ENCODE measurements at places on chromosomes 3 and 15.

DNA sequence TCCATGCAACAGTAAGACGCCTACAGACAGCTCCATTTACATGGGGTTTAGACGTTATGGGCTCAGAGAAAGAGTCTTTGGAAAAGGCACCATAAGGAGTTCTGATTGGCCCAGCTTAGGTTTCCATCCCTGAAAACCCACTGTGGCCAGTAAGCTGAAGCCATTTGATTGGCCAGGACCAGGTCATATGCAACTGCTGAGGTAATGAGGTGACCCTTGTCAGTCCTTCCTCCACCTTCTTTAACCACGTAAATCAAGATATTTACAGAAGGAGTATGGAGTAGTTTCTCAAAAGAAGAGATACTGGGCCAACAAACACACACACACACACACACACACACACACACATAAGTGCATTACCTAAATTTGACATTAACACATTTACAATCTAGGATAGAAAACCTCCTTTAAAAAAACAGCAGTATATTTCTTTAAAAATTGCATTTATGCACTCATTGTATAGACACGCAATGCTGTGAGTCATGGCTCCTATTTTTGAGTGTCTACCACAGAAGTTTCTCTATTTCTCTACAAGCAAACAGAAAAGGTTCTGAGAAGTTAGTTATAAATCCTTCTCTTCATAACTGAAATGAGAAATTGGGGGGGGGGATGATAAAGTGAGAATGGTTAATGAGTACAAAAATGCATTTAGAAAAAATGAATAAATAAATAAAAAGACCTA, 16.3 kb upstream of the MB21D2 start:
- DNase-seq = no peak

DNA sequence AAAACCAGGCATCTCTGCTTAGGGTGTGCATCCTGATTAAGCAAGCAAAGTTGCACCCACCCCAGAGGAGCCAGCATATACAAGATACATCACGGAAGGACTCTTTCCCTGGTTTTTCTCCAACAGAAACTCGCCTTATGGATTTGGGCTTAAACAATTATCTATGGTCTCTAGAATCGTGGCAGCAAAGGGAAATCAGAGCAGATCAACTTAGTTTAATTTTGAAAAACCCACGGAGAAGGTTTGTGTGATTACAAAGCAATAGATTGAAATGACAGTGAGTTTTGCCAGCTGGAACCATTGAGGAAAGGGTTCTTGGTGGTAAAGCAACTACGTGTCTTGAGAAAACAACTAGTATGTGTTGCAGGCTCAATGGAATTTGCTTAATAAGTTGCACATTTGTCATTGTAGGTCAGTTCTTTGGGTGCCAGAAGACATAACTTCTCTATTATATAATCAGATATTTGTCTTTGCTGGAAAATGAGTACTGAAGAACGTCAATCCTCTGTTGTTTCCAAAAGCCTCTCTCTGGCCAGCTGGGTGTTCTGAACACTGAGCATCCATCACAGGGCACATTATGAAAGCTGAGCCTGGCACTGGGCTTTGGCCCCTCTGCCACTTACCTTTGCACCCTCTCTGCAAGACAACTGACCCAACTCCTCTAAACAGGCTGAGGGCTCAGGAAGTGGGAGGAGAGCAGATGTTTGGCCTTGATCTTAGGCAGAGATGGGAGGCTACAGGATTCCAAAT, 75.7 kb upstream of the FBN1 start:
- no peak for DNase-seq

DNA sequence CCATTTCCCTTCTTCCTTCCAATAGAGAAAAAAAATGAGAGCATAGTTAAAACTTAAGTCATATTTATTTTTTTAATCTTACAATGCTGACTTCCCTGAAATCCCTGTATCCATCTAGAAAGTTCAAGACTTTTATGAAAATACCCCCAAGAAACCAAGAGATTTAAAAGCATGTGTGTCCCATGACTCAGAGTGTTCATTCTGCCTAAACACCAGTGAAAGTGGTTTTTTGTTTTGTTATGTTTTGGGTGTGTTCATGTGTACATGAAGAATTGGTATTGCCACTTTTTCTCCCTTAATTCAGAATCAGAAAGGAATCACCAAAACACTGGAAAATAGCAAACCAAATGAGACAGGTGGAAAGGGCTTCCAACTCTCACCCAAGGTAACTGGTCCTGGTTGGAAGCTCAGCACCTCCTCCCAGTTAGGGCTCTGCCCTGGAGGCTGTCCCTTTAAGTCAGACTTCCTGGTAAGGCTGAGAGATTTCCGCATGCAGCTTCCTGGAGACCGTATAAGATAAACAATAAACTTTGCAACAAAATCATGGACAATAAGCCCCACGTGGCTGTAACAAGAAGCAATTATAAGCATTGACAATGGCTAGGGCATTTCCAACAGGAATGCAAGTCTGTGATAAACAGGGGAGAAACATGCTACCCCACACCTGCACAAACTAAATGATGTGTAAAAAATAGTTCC, 121.9 kb upstream of the ARHGEF3 start:
- peak; percentile 44 for DNase-seq

DNA sequence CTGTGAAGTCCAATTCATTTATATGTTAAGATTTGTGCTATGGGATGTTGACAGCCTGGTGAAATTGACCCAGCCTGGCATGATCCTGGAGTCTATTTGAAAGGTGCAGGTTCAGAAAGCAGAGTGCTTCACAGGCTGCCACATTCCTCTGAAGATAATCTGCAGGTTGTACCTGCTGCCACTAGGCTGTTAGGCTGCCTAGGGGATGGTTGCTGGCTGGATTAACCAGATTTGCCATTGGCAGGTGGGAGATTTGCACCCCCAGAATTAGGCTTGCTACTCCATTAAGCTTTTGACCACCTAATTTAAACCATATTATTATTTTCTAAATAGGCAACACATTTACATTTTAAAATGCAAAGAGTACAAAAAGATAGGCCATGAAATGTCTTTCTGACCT, 85.8 kb upstream of the RASGRP1 start:
- no peak for DNase-seq

DNA sequence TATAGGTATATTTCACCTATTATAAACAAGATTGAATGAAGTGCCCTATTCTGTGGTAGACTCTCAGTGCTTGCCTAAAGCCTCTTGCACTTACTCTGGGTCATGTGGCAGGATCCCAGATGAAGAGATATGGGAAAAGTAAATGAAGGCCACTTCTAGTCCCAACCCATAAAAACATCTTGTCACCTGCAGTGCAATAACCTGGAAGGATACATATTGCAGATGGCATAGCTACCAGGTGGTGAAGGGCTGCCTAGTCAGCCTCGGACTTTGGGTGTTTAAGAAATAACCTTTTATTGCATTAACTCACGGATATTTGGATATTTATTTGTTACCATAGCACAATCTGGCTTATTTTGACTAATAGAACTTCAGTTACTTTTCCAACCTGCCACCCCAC, 367.1 kb downstream of the UNC13C start:
- no peak for DNase-seq

GRCh38 chr3:69009559-69010410, 3.7 kb downstream of the EOGT start:
- no peak for DNase-seq

DNA sequence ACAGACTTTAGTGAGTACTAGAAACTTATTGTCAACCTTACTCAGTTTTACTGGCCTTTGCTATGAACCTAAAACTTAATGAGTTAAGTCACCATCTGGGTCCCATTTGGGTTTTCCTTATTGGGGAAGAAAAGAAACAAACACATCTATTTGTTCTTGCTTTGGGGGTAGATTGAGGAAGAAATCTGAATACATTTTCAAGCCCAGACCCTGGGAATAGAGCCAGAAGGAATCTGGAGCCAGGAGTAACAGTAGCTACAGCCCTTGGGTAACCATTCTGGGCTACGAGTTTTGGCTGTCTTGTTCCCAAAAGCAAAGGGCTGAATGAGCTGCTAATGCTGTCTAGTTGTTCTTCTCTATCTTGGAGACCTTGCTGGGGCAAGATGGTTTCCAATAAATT, 16.5 kb downstream of the SLC12A1 start:
- no peak for DNase-seq

- DNase-seq = no peak
Measured at GRCh38 chr3:46386205-46386604, 15.5 kb downstream of the CCR5 start.

GRCh38 chr3:13888576-13888975, 8.7 kb upstream of the WNT7A start:
- DNase-seq = peak; percentile 37

GRCh38 chr3:49006408-49007067, 653 bp upstream of the WDR6 start:
- DNase-seq = peak; percentile 40

DNA sequence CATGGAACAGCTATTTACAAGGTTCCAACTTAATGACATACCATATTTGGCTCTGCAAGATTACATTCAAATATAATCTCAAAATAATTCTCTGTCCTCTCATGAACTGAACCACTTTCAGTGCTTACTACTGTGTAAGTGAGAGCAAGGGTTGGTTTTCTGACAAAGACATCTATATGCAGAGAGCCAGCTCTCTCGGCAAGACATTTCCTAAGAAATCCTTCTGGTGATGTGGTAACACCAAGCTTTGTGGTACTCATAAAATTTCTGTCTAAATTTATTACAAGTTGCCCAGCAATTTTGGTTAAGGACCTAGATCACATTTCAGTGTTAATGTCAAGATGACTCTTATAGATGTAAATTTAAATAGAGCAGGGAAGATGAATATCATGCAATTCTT, 184.9 kb downstream of the GAP43 start:
- DNase-seq = no peak

DNA sequence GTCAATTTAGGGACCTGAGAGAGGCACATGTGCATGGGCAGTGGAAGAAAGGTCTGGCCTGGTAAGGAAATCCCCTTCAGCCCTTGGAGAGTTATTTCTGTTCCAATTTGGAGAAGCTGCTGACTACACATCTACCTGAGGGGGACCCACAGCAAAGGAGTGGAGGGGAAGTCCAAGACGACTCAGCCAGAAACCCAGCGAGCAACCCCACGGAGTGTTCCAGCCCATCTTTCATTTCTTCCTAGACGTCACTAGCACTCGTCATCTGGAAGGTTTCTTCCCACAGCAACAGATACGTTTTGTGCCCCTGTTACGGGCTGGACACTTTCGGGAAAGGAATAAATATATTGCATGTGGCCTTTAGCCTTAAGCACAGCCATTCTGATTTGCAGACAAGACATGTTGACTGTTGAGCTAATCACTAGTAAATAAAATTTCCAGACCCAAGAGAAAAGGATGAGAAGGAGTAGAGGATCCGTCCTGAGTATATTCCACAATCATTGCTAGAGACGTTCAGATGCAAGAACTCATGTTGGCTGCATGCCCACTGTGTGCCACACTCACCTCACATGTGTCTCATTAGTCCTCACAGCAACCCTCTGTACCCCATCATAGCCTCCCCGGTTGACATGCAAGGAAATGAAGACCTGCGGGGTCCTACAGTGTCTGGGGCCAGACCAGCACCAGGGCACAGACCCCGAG, 7.8 kb upstream of the FAM174B start:
- no peak for DNase-seq

DNA sequence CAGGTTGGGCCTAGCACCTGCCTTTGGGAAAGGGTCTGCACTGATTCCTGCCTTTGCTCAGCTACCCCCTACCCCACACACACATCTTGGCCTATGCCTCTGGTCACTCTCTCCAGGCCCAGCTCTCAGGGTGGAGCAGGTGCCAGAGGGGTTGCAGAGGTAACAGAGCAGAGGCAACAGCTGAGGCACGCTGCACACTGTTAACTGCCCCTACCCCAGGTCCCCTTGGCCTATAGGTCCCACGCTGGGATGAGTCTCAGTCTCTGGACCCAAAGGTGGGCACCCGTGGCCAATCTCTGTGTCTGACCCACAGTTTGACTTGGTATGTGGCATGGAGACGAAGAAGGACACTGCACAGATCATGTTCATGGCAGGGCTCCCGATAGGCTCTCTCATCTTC, 24.8 kb downstream of the SLC22A14 start:
- no peak for DNase-seq

DNA sequence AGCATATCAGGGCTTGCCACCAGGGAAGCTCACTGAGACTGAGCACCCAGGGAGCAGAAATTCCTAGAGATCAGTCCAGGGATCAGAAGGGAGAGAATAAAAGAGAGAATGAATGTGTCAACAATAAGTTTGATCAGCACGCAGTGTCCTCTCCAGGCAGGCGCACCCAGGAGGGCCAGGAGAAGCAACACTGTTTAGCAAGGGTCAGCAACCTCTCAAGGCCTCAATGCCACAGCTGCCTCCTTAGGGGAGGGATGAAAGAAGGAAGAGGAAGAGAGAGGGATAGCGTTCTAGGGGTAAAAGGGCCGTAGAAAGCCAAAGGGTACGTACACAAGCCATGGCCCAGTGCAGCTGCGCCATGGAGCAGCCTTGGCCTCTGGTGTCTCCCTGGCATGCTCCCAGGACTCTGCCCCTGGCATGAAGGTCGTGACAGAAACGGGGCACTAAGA, 399.8 kb downstream of the SHQ1 start:
- no peak for DNase-seq

DNA sequence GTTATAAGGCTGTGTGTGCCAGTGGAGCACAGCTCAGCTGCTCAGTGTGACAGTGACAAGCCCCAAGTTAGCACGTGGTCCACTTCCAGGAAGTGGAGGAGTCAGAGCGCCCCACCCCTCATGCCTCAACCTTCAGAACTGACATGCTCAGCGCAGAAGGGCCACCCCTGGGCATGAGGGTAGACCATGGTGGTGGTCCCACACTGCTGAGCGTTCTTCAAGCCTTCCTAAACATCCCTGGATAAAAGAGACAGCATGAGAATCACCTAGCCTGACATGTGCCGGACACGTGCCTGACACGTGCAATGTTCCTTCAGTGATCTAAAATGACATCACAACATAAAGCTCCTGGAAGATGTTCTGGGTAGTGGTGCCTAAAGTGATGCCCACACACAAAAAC, 16.8 kb downstream of the ATP10A start:
- no peak for DNase-seq

DNA sequence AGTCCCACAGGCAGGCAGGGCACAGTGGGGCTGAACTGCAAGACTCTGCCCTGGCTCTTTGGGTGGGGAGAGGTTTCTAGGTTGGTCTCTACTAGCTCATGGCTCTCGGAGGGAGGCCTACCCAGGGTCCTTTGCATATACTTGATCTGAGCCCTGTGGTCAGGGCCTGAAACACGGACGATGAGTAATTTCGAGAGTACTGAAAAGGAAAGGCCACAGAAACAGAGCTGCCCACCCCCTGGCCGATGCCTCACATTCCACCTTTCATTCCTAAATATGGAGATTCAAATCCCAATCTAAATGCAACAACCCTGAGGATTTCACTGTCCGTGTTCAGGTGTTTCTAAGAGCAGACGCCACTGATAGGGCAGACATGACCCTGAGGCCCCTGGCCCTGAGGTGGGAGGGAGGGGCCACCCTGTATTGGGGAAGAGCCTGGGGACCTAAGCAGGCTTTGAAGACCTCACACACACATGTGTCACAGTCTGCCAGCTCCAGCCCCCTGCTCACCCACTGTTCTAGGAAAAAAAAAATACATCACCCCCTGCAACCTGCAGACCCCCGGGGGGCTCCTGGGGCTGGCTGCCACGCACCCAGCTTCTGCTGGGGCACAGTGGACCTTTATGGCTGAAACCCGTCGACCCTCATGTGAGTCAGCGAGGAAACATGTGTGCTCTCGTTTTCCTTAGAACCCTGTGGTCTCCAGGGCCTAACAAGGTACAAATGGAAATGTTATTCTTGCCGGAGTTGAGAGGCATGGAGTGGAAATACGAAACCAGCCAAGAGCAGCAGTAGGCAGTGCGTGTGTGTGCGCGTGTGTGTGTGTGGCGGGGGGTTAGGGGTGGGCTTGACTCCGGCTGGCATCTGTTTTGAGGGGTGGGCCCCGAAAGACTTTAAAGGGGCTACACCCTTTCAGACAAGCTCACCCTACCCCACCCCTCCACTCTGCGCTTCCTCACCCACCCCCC, 112.7 kb downstream of the CHSY1 start:
- no peak for DNase-seq

Data from tibial artery (tissue), 4 donors.